ENCODE measurements at places on chromosomes 6 and 20.

- no peak overlapping the region for H3K4me3 ChIP-seq
- DNase-seq, result no peak
- H3K36me3 ChIP-seq, result no peaks in the 10 kb centered on the region
- no peak overlapping the region for H3K27ac ChIP-seq
- H3K4me1 ChIP-seq, result peaks cover 34% of the 10 kb centered on the region
Observed at GRCh38 chr6:40391851-40392517, 195.2 kb downstream of the LRFN2 start.

DNA sequence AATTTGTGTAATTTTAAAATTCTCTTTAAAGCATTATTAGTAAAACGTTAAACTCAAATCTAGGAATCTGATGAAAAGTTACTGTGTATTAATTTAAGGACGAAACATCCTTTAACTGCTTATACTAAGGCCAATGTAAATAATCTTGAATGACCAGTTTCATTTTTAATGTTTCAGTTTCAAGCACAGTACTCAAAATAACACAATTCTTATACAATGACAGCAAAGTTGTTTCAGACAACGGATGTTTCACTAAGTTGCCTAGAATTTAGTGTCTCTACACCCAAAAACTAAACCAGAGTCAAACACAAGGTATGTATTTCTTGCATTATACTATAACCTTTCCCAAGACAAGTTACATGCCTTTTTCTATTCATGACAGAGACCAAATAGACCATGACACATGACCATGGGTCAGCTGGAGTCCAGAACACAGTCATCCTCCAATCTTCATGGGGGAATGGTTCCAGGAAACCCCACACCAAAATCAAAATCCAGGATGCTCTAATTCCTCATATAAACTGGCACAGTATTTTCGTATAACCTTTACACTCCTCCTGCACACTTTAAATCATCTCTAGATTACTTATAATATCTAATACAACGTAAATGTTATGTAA, 7.7 kb downstream of the PHIP start:
- H3K36me3 ChIP-seq, result peaks cover 25% of the 10 kb centered on the region
- peaks cover 33% of the 10 kb centered on the region for H3K4me1 ChIP-seq
- no peak for DNase-seq
- no peaks in the 10 kb centered on the region for H3K27me3 ChIP-seq
- no peak overlapping the region for H3K4me3 ChIP-seq

DNA sequence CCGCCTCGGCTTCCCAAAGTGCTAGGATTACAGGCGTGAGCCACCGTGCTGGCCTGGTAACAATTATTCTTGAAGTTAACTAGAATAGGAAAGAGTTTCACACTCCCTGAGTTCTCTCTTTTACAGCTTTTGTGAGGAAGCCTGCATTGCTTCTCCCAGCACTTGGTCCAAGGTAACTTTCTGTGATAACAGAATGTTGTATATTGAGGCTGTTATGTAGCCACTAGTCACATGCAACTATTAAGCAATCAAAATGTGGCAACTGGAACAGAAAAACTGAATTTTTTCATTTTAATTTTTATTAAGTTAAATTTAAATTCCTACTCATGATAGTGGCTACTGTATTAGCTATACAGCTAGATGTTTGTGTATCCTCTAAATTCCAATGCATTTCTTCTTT, 2.5 kb downstream of the TRIM38 start:
- no peak for DNase-seq
- peaks cover 80% of the 10 kb centered on the region for H3K4me1 ChIP-seq
- H3K27me3 ChIP-seq, result no peaks in the 10 kb centered on the region
- peaks cover 58% of the 10 kb centered on the region for H3K36me3 ChIP-seq

GRCh38 chr20:55893031-55893430, 112.3 kb downstream of the CBLN4 start:
- no peaks in the 10 kb centered on the region for H3K4me1 ChIP-seq
- H3K27me3 ChIP-seq, result peaks cover 9% of the 10 kb centered on the region
- no peak overlapping the region for H3K27ac ChIP-seq
- H3K36me3 ChIP-seq, result no peaks in the 10 kb centered on the region
- DNase-seq, result no peak
- no peak overlapping the region for H3K4me3 ChIP-seq

DNA sequence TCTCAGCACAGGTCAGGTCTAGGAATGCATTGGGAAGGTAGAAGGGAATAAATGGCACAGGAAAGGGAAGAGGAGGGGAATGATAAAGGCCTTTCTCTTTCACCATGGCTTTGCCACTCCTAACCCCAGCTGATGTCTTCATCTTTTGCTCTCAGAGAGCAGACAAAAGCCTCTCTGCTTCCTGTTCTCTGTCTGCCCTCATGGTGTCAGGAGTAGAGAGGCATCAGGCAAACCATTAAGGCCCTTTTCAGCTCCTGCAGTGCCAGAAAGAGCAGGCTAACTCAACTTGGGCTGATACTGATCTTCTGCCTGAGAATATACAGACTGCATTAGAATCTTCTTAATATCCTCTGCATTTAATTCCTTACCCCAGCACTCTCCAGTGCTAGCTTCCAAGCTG, 48.0 kb upstream of the STXBP5 start:
- no peak for DNase-seq
- peaks cover 8% of the 10 kb centered on the region for H3K27me3 ChIP-seq
- no peaks in the 10 kb centered on the region for H3K36me3 ChIP-seq

GRCh38 chr20:24729896-24730605, 219.0 kb upstream of the CST7 start:
- no peak for DNase-seq
- H3K27me3 ChIP-seq, result peaks cover 3% of the 10 kb centered on the region
- H3K4me3 ChIP-seq, result no peak overlapping the region
- H3K27ac ChIP-seq, result peak overlapping the region; percentile 25
- H3K36me3 ChIP-seq, result no peaks in the 10 kb centered on the region

DNA sequence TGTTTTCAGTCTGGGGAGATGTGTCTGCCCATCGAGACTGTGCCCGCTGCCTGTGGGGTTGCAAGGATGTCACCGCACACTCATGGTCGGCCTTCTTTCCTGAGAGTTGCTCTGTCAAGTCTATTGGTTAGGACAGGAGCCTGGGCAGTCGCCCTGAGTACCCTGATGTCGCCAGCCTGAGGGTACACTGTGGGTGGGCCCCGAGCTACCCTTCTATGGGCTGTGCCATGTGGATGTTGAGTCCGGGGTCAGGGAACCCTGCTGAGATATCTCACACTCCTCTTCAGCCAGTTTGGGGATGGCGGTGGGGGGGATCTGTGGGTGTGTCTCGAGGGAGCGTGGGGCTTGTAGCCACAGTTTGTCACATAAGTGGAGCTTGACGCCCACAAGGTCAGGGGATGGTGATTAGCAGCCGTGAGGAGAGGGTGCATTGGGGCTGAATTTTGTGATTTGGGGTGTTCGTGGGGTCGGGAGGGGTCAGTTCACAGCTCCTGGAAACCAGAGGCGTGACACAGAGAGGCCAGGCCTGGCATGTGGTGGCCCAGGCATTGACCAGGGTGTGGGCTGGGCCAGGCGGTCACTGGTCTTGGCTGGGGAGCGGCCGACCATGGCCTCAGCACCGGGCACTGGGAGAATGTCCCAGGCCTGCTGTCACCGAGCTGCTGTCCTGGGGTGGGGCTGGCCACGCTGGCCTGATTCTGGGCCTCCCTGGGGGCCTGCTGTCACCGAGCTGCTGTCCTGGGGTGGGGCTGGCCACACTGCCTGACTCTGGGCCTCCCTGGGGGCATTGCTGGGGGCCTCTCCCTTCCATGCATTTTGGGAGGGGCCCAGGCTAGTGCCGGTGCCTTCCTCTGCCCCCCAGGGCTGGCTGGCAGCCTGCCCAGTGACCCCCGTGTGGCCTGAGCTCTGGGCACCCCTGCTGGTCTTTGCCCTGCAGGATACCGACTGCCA, 1.6 kb upstream of the NPBWR2 start:
- DNase-seq, result no peak
- no peaks in the 10 kb centered on the region for H3K36me3 ChIP-seq
- no peak overlapping the region for H3K27ac ChIP-seq

GRCh38 chr20:57062696-57063270, 203.7 kb downstream of the BMP7 start:
- H3K4me1 ChIP-seq, result no peaks in the 10 kb centered on the region
- H3K36me3 ChIP-seq, result no peaks in the 10 kb centered on the region
- H3K27me3 ChIP-seq, result peaks cover 22% of the 10 kb centered on the region
- H3K27ac ChIP-seq, result peak overlapping the region; percentile 30
- DNase-seq, result no peak

DNA sequence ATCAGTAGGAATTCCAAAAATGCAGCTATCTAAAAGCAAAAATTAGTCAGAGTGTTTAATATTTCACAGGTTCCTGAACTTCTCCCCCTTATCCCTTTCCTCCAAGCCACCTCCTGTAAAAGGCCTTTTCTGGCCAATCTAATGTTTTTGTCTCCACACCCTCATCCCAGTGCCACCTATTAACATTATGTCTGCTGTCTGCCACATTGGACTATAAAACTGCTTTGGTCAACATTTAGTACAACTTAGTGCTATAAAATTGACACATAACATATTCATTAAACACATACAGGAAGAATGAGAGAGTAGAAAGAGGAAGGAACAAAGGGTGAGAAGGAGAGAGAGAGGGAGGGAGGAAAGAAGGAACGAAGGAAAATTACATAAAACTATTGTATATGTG, 47.7 kb downstream of the MMUT start:
- H3K27me3 ChIP-seq, result no peaks in the 10 kb centered on the region
- DNase-seq, result no peak
- H3K36me3 ChIP-seq, result no peaks in the 10 kb centered on the region
- H3K4me1 ChIP-seq, result no peaks in the 10 kb centered on the region

DNA sequence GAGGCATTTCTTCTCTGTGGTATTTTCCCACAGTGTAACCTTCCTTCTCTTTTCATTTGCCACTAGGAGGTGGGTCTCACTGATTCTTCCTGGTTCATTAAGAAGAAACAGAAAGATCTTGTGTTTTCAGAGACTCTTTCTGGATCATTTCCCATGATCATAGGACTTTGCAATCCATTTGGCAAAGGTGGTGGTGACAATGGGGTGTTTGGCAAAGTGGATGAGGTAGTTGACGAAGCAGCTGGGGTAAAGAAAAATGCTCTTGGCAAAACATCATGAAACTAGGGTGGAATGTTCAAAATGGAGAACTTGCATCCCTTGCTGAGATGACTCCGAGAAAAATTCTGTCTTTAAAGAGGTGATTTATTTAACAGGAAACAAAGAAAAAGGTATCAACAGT, 50.6 kb downstream of the TRAF3IP2 start:
- peaks cover 20% of the 10 kb centered on the region for H3K4me1 ChIP-seq
- H3K27ac ChIP-seq, result no peak overlapping the region
- H3K36me3 ChIP-seq, result peaks cover 7% of the 10 kb centered on the region
- no peak overlapping the region for H3K4me3 ChIP-seq
- no peaks in the 10 kb centered on the region for H3K27me3 ChIP-seq
- DNase-seq, result no peak

Data from naive thymus-derived CD8-positive, alpha-beta T cell (primary cell).